ENCODE measurements at places on chromosomes 1 and 21.

- no peak for DNase-seq
These were observed 20.5 kb downstream of the CYP4B1 start for GRCh38 chr1:46819335-46819734.

DNA sequence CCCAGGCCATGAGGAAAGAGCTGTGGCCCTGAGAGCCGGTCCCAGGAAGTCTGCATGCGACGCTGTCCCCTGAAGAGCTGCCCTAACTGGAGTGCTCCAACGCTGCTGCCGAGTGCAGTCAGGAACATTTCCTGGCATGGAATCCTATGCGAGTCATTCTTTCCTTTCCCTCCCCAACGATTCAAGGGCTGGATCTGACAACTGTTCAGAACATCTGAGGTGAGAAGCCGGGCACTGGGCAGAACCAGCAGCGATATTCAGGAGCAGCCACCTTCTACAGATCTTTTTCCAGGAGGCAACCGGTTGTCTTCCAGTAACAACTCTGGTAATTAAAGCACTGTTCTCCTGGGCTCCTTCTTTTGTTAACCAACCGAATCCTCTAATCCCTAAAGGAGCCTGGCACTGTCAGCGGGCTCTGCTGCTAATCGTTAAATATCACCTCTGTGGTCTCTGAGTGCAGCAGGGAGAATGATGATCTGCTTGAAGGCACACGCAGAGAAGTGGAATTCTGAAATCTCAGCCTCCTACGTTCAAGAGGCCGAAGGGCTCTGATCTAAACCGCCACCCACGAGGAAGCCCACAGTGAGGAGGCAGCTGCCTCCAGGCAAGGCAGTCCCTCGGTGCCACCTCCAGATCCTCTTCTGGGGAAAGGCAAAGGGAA is 55.8 kb downstream of the SLC45A1 start:
- DNase-seq: no peak

DNA sequence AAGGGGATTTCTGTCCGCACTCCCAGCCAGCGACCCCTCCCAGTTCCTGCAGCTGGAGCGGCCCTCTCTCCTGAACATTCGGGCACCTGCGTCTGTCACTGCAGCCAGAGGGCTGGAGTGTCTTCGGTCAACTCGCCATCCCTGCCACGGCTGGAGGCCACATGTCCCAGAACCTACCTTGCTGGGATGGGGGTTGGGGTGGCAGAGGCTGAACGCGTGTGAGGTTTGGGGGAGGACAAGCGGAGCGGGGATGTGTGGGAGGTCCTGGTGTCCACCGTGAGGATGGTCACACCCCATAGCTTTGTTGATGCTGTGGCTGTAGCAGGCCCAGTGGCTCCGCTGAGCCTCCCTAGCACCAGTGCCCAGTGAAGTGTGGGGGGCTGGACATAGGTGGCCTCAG is 14.8 kb upstream of the C1orf174 start:
- no peak for DNase-seq

DNA sequence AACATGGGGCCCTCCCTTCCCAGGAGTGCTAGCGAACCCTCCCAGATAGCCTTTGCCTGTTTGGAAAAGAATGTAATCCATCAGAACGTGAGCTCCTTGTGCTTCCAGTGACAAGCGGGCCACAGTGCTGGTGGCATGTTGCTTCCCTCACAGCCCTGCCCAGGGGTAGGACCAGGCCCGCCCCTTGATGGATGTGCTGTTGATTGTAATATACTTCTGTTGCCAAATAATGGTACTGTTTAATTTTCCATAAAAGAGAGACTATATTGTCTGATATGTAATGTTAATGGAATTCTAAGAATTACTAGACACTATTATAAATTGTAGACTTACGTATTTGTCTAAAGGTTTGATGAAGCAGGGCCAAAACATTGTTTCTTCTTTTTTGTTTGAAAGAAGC is 16.4 kb downstream of the ATP5PO start:
- DNase-seq: no peak

DNA sequence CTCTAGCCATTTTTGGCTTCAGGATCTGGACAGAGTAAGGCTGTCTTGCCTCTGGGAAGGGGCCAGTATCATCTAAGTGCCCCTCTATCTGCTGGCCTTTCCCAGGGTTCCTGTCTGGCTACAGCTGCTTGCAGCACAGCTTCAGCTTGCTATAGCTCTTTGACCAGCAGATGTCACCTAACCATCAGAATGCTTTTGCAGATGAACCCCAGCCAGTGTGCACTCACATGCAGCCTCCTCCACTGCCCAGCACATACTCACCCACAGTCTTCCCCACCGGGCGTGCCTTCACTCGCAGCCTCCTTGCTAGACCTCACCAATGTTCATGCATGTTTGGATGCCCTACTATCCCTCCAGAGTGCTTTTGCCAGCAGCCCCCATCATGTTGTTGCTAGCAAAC is 769.0 kb downstream of the BRINP3 start:
- DNase-seq: no peak

DNA sequence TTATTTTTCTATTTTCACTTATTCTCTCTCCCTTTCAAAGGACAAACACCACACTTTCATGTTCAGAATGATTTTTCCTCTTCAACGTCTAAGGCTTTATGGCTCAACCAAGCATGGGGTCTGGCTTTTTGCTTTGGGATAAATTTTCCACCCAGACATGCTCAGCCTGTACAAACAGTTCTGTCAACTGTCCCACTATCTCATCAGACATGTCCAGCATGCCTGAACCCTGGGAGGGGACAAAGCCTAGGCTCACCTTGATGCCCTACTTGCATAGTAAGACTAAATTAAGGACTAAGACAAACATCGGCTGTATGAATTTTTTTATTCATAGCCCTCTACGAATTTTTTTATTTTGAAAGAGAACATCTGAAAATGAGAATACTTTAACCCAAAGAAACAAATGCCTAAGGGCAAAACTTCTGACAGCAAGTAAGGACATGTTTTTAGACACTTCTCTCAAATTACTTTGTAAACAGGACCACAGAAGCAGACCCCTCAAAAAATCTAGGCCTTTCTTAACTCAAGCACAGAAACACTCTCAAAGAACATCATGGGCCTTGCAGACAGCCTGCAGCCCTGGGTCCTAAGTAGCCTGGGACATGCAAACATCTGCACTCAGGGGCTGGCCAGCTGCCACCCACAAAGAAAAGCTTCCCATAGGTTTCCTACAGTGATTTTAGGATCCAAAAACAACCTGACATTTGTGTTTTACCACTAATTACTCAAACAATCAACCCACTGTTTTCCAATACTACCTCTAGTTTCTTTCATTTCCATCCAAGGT is 72.3 kb upstream of the PALMD start:
- DNase-seq: no peak

DNA sequence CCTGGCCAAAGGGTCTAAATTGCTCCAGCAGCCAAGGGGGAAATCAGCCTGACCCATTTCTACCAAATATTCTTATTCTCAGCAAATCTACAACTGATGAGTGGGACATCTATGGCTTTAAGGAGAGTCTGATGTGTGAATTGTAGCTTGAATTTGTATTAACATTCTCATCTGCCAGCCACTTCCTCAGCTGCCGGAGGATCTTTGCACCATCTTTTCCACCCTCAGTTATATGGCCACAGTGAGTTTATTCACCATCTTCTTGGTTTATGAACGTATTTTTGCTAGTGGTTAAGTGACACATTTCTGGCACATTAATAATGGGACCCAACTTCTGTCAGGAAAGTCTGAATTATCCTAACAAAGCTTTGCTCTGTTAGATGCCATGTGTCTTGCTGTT is 69.6 kb downstream of the COLGALT2 start:
- no peak for DNase-seq

- DNase-seq: no peak
These were observed 266.6 kb downstream of the LRRC7 start for GRCh38 chr1:69834336-69834735.

DNA sequence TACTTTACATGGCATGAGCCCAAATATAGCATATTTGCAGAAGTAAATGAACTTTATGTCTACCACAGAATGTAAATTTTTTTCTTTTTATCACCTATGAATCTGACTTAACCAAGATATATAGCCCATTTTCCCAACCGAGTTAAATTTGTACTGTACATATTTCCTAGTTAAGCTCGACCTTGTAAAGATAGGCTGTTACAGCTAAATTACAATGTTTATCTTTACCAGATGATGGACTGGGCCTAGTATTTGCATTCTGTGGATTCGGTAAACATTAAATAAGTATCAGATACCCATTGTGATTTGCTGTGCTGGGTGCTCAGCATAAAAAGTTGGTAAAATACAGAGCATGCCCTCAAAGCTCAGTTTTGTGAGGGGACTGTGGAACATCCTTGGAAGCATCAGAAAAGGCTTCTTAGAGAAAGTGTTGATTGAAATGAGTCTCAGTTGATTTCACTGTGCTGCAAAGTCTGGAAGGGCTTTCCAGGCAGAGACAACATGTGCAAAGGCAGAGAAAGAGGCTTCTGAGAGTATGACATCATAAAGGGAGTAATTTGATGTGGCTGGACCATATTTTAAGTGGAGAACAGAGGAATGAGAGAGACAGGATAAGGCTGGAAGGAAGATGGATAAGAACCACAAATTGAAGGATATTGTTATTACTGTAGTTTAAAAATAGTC is 27.4 kb downstream of the MORC3 start:
- no peak for DNase-seq

DNA sequence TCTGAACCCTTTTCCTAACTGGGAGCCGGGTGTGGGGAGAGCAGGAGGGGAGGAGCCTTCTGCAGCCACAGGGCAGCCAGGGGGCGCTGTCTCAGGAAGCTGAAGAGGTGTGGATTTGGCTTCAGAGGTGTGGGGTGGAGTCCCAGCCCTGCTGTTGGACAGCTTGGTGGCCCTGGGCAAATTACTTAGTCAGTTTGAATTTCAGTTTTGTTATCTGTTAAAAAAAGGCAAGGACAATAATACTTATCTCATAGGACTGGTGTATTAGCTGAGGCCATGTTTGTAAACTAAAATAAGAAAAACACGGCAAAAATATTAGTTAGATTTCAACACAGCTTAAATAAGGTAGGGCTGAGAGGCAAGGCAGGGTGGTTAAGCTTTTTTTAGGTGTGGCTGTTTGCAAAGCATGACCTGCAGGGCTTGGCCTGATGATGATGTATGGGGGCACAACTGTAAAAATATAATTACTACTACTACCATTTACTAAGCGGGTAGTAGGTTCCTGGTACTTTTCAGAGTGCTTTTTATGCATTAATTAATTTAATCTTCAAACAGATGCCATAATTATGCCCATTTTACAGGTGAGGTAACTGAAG is 111.8 kb downstream of the PLXNA2 start:
- no peak for DNase-seq

DNA sequence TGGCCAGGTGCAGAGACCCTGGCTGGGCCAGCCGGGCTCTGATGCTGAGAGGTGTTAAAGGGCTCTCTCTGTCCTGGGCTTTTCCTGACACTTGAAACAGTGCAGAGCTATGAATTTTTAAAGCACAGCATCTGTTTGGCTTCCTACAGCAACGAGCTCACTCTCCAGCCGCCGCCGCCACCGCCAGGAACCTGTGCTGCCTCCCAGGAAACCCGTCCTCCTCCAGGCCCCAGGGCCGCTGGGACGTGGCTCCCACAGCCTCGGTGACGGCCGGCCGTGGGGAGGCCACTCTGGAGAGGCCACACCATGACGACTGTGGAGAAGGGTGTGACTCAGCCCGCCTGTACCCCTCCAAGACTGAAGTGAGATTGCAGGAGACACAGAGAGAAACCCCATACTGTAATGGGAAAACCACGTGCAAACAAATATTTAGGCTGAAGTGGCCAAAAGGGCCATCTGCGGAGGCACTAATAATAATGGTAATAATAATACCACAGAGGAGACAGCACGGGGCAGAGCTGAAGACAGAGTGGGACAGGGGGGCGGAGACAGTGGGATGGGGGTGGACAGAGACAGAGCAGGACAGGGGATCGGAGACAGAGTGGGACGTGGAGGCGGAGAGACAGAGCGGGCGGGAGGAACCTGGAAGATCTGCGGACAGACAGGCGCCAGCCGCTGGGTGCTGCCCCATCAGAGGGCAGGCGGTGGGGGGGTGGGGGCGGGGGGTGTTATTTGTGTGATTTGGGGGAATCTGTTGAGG is 139.2 kb downstream of the CASZ1 start:
- no peak for DNase-seq

DNA sequence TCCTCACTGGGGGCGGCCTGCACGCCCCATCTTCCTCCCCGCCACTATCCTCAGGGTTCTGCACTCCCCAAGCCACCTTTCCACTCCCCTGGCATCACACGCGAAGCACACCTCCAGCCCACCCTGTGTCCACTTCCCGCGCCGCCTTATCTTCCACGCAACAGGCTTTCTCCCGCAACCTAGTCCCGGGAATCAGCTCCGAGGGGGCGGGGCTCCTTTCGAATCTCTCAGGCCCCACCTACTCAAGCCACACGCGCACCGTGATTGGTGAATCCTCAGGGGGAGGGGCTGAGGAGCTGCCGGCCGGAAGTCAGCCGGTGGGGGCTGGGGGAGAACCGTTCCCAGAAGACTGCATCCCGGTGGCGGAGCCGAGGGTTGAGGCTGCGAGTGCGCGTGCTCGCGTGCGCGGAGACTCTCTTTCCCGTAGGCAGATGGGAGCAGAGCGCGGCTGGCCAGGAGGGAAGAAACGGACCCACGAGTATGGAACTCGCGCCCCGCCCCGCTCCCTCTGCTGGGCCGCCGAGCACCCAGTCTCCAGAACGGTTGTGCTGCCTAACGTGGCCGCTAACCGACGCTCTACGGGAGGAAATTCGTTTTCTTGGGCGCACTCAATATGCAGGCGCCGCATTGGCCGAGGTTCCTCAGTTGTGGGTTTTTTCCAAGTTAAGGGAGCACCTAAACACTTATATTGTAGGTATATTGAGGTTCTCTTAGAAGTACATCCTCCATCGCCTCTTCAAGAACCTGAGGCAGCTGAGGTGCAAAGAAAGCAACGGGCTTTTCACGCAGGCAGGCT is at the start of gene PSRC1:
TSS of gene PSRC1 (minus strand) at position 194 of the 796 bp plus-strand sequence.
- peak; percentile 82 for DNase-seq

GRCh38 chr1:52033190-52034049 is at the start of gene KTI12:
Gene KTI12 (minus strand): TSS chr1:52033810. CDS start chr1:52033761, 49 bp downstream.
- DNase-seq: peak; percentile 58

DNA sequence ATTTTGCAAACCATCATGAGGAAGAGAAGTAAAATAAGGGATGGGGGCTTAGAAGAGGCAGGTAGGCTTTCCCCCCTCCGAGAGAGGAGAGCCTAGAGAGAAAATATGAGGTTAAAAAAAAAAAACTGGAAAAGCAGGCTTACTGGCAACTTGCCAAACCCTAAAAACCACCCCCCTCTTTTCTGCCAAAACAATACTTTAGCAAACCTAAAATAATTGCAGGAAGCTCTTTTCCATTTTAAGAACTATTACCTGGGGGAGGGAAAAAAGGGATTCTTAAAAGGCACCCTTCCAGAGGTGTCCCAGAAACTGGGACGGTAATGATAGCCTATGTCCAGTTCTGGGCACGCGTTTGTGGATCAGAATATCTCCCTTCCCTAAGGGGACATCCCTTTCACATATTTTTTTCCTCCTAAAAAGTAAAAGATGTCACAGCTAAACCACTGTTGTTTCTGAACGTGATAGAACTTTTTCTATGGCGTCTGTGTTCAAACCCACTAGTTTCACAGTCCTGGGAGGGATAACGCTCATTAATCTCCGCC is 1.1 kb upstream of the NFIA start:
- no peak for DNase-seq

- DNase-seq: no peak
These were observed 529.8 kb downstream of the KIF26B start for GRCh38 chr1:245684571-245684970.
